Psoas muscle (tissue), 8 donors: ENCODE measurements at places on chromosomes 7 and 10. TPM values are rescaled to one million over a fixed set of nuclear protein-coding genes. Genes with fewer than 3 reads are reported as not detected.

- H3K27ac ChIP-seq, result no peak overlapping the region
- peaks cover 65% of the 10 kb centered on the region for H3K36me3 ChIP-seq
- no peak for DNase-seq
Measured at GRCh38 chr10:78025685-78026364, 3.5 kb downstream of the POLR3A start.

DNA sequence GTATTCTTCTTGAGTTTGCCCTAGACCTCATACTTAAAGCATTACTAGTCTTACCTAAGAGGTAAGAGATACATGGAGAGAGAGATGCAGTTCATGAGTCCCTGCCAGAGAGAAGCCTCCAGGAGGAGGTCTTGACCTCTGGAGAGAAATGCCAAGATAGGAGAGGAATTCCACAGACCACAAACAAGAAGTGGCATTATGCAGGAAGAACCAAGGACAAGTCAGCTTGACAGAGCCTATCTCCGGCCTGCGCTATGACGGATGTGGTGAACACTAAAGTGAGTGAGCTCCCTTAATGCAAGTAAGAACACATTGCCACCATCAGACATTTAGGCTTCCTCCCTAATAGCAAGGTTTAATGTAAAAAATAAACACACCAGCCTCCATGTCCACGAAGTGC lies 27.9 kb upstream of the COL1A2 start:
- H3K27ac ChIP-seq, result no peak overlapping the region
- H3K27me3 ChIP-seq, result no peaks in the 10 kb centered on the region
- peaks cover 5% of the 10 kb centered on the region for H3K4me1 ChIP-seq
- no peak overlapping the region for H3K4me3 ChIP-seq
- no peaks in the 10 kb centered on the region for H3K36me3 ChIP-seq

DNA sequence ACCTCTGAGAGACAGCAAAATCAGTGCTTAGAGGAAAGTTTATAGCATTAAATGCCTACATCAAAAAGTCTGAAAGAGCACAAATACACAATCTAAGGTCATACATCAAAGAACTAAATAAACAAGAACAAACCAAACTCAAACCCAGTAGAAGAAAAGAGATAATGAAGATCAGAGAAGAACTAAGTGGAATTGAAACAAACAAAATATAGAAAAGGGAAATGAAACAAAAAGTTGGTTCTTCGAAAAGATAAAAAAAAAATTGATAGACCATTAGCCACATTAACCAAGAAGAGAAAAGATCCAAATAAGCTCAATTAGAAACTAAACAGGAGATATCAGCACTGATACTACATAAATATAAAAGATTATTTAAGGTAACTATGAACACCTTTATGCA lies 280.0 kb upstream of the NRG3 start:
- no peaks in the 10 kb centered on the region for H3K36me3 ChIP-seq
- no peaks in the 10 kb centered on the region for H3K4me1 ChIP-seq
- no peak overlapping the region for H3K4me3 ChIP-seq
- H3K27me3 ChIP-seq, result no peaks in the 10 kb centered on the region
- H3K27ac ChIP-seq, result no peak overlapping the region

GRCh38 chr7:147245274-147245673 lies 1128.7 kb downstream of the CNTNAP2 start:
- no peaks in the 10 kb centered on the region for H3K27me3 ChIP-seq
- H3K4me1 ChIP-seq, result no peaks in the 10 kb centered on the region
- no peak overlapping the region for H3K27ac ChIP-seq
- no peaks in the 10 kb centered on the region for H3K36me3 ChIP-seq

GRCh38 chr7:129469930-129470329 lies 32.4 kb upstream of the SMKR1 start:
- H3K27ac ChIP-seq, result peak overlapping the region; percentile 7
- H3K36me3 ChIP-seq, result peaks cover 80% of the 10 kb centered on the region
- peaks cover 23% of the 10 kb centered on the region for H3K4me1 ChIP-seq
- H3K4me3 ChIP-seq, result no peak overlapping the region

GRCh38 chr7:135758531-135758932 lies 9.9 kb upstream of the FAM180A start:
- H3K27ac ChIP-seq, result peak overlapping the region; percentile 32
- H3K36me3 ChIP-seq, result no peaks in the 10 kb centered on the region
- H3K4me3 ChIP-seq, result peak overlapping the region; percentile 39
- H3K27me3 ChIP-seq, result peaks cover 5% of the 10 kb centered on the region
- peaks cover 7% of the 10 kb centered on the region for H3K4me1 ChIP-seq
- DNase-seq, result no peak

GRCh38 chr7:111098011-111098925 lies 7.3 kb downstream of the LRRN3 start:
- H3K27me3 ChIP-seq, result no peaks in the 10 kb centered on the region
- DNase-seq, result peak; percentile 47
- no peaks in the 10 kb centered on the region for H3K36me3 ChIP-seq
- H3K27ac ChIP-seq, result no peak overlapping the region

DNA sequence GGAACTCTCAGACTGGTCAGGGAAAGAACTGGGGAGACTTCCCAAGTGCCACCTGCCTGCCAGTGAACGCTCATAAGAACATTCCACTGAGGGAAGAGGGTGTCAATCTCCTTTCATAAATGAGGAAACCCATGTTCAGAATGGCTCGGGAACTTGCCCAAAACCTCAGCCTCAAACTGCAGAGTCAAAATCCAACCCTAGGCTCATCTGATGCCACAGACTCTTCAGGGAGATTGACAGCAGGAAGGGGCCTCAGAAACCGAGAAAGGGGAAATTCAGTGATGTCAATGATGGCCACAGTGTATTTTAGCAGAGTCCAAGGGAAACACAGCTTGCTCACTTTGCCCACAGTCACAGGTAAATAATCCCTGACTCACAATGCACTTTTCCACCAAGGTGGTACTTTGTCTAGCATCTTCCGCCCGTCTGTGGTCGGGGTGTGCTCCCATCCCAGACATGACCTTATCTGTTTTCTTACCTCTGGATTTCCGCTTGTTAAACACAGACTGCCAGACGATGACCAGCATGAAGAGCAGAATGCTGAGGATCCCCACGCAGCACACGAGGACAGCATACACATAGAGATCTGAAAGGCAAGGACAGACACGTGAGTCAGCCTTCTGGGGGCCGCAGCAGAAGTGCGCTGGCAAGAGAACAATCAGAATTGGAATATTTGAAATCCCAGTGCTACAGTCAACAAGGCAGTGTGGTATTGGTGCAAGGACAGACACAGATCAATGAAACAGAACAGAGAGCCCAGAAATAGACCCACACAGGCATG lies 38.4 kb downstream of the VSTM4 start:
- H3K27me3 ChIP-seq, result no peaks in the 10 kb centered on the region
- no peak overlapping the region for H3K4me3 ChIP-seq
- H3K4me1 ChIP-seq, result peaks cover 6% of the 10 kb centered on the region

Gene ZNF722
- polyA plus RNA-seq, result not detected
